ENCODE measurements at places on chromosomes 3 and 15.

DNA sequence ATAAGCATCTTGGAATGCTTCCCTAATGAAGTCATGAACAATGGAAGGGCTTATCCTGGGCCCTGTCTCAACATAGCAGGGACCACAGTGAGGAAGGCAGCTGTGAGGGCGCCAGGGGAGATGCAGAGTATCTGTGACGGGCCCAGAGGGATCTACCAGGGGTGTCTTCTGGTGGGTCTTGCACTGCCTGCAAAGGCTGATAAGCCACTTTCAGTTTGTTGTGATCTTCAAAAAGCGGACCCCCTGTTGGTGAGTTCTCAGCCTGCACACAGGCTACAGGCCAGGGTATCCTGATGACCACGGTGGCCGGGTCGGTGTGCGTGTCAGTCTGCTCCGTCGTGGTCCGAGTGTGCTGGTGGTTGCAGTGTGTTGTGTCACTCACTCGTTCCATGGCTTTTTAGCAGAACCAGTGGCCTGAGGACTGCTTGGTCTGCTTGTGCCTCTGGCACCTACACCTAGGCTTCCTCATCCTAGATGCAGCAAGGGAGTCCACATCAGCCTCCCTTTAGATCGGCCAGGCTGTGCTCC is 46.8 kb downstream of the CHDH start:
- no peak for DNase-seq

DNA sequence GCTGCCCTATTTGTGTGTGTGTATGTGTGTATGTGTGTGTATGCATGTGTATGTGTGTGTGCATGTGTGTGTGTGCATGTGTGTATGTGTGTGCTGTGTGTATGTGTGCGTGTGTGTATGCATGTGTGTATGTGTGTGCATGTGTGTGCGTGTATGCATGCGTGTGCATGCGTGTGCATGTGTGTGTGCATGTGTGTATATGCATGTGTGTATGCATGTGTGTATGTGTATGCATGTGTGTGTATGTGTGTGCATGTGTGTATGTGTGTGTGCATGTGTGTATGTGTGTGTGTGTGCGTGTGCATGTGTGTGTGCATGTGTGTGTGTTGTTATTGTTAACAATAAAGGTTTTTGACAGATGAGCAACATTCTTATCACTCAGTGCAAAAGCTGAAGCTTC is 110.8 kb upstream of the HES1 start:
- no peak for DNase-seq

- no peak for DNase-seq
Observed at GRCh38 chr3:185928496-185928895, 9.3 kb downstream of the TRA2B start.

DNA sequence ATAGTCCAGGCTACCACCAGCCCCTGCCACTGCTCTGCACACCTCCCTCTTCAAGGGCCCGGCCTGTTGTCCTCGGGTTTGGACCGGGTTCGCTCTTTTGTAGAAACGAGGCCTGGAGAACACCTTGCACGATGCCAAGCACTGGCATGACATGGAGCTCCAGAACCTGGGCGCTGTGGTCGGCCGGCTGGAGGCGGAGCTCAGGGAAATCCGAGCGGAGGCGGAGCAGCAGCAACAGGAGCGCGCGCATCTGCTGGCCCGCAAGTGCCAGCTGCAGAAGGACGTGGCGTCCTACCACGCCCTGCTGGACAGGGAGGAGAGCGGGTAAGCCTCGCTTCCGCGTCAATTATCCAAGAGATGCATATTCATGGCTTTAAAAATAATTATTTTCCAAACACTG is 72.4 kb downstream of the BFSP2 start:
- no peak for DNase-seq

- no peak for DNase-seq
Observed at GRCh38 chr3:148923592-148923991, 58.5 kb downstream of the CPA3 start.
